ENCODE measurements at places on chromosomes 2 and 18.

DNA sequence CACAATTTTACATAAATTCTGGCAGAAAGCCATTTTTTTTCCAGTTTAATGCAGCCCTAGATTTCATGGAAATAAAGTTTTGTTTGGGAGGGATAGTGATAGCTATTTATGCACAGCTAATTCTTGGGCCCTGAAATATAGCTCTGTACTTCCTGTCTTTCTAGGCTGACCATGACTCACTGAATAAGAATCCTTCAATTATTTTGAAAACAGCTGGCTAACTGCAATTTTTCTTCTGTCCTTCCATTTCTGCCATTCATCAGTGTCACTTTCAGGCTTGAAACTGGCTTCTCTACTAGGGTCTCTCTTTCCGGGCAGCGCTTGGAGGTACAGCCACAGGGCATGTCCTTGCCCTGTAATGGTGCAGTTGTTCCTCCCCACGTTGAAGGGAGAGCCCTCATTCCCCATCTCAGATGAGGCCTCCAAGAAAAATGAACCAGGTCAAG, 97.1 kb upstream of the TMEM178A start:
- DNase-seq, result no peak

GRCh38 chr2:160111951-160112798, 49.8 kb upstream of the PLA2R1 start:
- DNase-seq, result no peak

- no peak for DNase-seq
Observed at GRCh38 chr2:30105556-30105955, 41.3 kb upstream of the YPEL5 start.

GRCh38 chr2:205386109-205386508, 296.2 kb upstream of the NRP2 start:
- no peak for DNase-seq

DNA sequence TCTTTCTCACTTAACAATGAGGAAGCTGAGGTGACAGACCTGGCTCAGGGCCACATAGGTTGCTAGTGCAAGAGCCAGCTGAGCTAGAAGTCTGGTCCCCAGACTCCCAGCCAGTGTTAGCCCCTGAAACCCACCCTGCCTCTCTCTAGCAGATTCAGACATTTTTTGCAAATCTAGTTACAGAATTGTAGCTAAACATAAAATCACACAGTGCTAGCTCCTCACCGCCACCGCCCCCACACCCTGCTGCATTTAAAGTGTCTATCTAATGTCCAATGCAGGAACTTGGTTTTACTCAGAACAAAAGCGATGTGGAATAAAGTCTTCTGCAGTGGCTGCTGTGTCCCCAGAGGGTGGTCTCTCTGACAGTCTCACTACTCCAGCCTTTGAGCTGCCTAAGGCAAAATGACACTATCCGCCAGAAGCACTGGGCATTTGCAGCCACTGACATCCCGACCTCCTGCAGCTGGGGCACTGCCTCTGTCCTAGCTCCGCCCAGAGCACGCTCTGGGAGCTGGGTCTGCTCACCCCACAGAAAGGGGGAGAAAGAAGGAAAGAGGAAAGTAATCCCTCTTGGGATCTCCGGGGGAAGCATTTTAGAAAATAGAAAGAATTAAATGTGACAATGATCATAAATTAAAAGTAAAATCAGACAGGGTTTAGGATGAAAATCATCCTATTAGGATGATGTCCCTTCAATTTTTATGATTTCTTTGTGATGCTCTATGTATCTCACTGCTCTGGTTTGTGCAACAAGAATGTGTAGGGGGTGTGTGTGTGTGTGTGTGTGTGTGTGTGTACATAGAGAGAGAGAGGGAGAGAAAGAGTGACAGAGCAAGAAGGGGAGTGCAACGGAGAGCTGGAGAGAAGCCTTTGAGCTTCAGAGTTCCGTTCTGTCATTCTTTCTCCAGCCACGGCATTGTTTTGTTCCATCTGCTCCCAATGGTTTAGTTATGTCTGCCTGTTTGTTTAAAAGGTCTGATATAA, 50.5 kb upstream of the ST8SIA3 start:
- DNase-seq, result no peak
